ENCODE measurements at places on chromosomes 2 and 18.

DNA sequence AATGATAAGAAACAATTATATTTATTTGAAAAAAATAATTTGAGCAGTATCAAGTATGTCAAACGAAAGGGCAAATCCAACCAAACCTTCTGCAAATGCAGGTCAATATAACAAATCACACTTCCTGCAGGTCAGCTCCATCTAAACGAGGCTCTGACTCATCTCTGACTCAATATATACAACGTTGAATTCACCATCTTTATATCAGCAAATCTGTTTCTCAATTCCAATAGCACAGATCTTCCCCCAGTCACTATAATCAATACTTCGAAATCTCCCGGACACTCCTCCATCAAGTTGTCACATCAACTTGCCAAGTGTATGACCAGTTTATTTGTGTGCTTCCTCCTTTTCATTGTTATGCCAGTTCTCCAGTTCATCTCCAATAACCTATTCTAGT lies 388.9 kb downstream of the ZEB2 start:
- DNase-seq, result no peak

DNA sequence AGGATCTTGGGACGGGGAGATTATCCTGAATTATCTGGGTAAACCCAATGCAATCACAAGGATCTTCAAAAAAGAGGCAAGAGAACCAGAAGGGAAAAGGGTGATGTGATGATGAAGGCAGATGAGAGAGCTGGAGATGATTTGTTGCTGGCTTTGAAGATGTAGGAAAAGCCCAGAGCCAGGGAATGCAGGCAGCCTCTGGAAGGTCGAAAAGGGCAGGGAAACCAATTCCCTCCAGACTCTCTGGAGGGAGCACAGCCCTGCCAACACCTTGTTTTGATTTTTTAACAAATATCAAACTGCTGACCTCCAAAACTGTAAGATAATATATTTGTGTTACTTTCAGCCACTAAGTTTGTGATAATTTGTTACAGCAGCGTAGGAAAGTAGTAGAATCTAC lies 48.9 kb upstream of the IL1R2 start:
- no peak for DNase-seq

GRCh38 chr2:237547841-237548416 lies 18.4 kb upstream of the PRLH start:
- no peak for DNase-seq

- no peak for DNase-seq
Observed at GRCh38 chr2:241038374-241039180, 40.2 kb downstream of the SNED1 start.

GRCh38 chr18:77323640-77324299 lies 74.1 kb downstream of the GALR1 start:
- DNase-seq, result no peak

DNA sequence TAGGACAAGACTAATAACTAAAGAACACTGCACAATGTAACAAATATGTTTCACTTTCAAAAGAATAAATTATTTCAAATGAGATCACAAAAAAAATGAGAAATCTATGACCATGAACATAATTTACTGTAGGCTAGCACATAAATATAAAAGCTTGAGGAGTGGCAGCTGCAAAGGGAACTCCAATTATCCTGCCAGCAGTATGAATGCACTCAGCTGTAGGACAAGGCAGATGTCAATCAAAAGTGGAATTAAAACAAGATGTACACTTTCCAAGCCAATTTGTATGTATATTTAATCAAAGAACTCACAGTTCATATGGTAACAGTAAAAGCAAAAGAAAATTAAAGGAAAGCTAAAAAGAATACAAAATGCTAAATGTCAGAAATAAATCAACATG lies 76.6 kb upstream of the NCKAP5 start:
- no peak for DNase-seq

GRCh38 chr2:30354621-30355020 lies 92.4 kb upstream of the LCLAT1 start:
- no peak for DNase-seq

- no peak for DNase-seq
Observed at GRCh38 chr2:177281400-177282180, 17.1 kb upstream of the NFE2L2 start.

DNA sequence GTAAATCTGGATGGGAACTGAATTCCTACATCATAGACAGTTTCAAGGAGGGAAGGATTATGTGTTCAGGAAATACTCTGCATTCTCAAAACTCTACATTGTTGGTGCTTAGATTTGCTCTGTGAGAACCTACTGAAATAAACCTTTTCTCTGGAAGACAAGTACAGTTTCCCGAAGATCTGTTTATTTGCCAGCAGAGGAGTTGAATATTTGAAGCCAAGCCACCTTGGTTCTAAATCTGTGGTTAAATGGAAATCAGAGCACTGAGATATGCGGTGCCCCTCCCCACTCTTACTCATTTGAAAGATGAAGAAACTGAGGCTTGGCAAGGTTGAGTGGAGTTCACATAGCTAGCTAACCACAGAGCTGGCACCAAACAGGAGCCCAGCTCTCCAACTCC lies 146.3 kb upstream of the CTAGE1 start:
- DNase-seq, result no peak

DNA sequence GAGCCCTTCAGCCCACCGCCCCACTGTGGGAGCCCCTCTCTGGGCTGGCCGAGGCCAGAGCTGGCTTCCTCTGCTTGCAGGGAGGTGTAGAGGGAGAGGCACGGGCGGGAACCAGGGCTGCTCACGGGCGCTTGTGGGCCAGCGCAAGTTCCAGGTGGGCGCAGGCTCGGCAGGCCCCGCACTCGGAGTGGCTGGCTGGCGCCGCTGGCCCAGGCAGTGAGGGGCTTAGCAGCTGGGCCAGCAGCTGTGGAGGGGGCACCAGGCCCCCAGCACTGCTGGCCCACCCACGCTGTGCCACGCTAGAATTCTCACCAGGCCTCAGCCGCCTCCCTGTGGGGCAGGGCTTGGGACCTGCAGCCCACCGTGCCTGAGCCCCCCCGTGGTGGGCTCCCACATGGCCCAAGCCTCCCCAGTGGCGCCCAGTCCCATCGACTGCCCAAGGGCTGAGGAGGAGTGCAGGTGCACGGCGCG lies 45.2 kb downstream of the SLC5A7 start:
- no peak for DNase-seq

DNA sequence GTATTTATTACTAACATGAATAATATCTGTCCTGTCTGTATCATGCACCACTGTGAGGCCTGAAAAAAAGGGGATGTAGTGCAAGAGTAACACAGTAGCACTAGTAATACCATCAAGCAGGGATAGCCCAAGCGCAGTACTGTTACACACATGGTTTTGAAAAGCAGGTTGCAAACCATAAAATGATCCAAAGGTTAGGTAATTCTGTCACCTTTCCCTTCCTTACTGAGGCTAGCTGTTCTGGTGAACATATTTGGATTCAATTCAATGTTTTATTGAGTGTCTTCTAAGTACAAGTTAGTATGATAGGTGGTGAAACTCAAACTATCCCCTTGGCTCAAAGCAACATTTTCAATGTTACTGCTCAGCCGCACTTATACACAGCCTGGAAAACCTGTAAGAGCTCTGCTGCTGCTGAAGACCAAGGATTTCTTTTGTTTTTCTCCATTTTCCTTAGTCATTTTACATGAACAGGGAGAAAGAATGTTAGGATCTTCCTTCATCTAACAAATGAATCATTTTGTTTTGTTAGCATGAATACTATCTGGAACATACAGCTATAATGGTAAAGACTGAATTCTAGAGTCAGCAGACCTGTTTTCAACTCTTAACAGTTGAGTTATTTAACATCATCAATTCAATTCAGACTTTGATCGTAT lies 102.5 kb upstream of the ITPRID2 start:
- DNase-seq, result no peak

- DNase-seq, result peak; percentile 21
Observed at GRCh38 chr18:46332921-46333341, 228.7 kb downstream of the HAUS1 start.

GRCh38 chr2:5322396-5322795 lies 369.8 kb upstream of the SOX11 start:
- DNase-seq, result no peak

DNA sequence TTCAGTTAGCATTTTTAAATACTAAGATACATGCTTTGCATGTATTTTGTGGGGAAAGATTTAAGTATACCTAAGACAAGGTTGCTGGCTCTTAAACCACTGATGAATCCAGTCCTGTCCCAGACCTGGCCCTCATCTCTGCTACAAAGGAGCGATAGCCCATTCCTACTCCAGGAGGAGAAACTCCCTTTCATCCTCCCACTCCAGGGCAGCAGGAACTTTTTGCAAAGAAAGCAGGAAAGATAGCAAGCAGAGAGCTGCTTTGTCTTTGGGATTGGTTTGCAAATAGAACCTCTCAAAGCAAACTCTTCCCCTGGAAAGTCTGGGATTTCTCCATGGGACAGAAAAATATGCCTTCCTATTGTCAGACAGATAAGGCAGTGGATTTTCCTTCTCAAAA lies 43.6 kb upstream of the COPS8 start:
- no peak for DNase-seq

DNA sequence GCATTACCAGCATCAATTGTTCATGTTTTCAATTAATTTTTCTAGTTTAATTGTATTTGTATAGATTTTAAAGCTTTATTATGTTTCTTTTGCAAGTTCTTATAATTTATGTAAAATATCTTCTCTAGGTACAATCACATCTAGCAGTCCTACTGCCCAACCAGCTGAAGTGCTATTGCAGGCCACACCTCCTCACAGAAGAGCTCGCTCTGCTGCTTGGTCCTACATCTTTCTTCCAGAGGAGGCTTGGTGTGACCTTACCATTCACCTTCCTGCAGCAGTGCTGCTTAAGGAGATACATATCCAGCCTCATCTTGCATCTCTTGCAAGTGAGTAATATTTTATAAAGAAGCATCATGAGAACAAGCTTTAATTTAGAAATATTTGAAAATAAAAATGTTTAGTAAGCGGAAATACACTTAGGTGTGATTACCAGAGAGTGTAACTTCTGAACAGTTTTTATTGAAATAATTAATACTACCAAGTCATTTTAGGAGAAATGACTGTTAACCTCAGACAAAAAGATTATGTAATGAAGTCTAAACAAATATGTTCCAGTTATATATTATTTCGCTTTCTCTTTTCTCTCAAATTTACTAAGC lies 122.9 kb upstream of the TTC27 start:
- no peak for DNase-seq

GRCh38 chr2:231667496-231667895 lies 40.8 kb upstream of the PTMA start:
- DNase-seq, result no peak

- DNase-seq, result peak; percentile 18
Observed at GRCh38 chr18:50866765-50867164, 12.2 kb upstream of the ME2 start.

DNA sequence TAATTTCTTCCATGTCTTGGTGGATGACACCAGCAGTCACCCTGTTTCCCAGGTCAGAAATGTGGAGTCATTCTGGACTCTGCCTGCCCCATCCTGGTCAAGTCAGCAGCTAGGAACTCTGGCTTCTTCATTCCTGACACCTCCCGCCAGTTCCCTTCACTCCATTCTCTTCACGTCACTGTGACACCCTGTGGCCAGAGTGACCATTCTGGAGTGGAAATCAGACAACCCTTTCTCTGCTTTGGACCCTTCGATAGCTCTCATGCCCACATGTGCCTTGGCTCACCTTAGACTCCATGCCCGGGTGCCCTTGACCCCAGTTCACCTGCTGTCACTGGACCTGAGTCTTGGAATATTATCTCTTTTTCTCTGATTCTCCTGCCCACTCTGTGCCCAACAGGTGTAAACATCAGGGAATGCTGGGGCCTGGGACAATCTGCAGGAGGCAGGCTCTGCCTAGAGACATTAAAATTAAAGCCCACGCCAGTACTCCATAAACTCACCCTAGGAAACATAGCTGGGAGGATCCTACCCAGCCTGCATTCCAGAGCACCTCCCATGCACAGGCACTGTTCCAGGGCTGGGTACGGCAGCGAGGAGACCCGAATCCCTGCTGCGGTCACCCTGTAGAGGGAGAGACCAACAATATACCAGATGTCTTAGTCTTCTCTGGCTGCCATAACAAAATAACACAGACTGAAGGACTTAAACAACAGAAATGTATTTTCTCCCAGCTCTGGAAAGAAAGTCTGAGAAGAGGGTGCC lies 41.1 kb upstream of the FAHD2A start:
- no peak for DNase-seq

DNA sequence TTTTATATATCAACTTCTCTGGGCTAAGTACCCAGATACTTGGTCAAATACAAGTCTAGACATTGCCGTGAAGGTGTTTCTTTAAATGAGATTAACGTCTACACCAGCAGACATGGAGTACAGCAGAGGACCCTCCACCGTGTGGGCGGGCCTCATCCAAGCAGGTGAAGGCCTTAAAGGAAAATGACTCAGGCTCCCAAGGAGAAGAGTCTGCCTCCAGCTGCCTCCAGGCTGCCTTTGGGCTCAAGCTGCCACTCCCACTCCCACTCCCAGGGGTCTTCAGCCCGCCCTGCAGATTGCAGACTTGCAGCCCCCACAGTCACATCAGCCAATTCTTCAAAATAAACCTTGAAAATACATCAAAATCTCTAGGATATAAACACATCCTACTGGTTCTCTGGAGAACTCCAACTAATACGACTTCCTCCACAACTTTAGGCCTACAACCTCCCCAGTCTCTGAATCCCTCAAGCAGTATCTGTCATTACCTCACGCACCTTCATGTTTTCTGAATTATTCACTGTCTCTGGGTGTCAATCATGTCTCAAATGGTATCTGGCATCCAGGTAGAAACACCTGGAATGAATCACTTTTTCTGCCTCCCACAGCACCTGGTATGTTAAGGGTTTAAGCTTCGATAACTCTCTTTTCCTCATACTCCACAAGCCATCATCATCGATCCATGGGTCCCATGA lies 6.9 kb downstream of the ITGB1BP1 start:
- no peak for DNase-seq

GRCh38 chr2:217183471-217183870 lies 323.6 kb upstream of the TNP1 start:
- DNase-seq, result no peak

GRCh38 chr2:176291809-176292283 lies 22.6 kb downstream of the MTX2 start:
- no peak for DNase-seq

GRCh38 chr2:64122358-64122757 lies 21.9 kb downstream of the PELI1 start:
- no peak for DNase-seq

- no peak for DNase-seq
Observed at GRCh38 chr18:35153609-35154272, 87.1 kb upstream of the ZNF397 start.

GRCh38 chr2:109373791-109374547 lies 239.8 kb downstream of the SEPTIN10 start:
- DNase-seq, result no peak

DNA sequence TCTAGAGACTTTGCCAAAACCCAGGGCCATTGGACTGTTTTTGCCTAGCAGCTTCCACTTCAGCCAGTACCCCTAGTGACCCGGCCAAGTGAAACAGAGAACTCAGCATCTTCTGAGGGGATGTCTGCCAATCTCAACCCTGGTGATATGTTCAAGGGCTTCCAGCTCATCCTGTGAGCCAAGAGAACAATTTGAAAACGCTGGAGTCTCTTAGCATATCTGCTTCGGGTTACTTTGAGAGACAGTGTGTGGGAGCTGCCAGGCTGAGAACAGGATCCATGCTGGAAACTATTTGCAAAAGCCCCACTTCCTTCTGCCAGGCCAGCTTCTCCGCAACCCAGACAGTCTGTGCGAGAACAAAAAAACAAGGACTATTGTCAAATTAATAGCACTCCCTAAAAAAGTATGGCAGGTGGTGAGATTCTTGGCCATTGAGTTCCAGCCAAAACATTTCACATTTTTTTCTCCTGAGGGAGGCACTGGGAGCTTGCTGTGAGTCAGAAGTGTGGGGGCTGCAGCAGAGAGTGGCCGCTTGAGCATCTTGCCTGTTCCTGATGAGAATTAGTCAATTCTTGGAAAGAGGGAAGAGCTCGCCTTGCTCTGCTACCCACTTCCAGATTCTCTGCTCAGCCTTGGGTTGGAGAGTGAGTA lies 395.6 kb upstream of the TRIB2 start:
- DNase-seq, result peak; percentile 54
